ENCODE measurements at places on chromosomes 13 and 19. TPM values are rescaled to one million over a fixed set of nuclear protein-coding genes. Genes with fewer than 3 reads are reported as not detected.

DNA sequence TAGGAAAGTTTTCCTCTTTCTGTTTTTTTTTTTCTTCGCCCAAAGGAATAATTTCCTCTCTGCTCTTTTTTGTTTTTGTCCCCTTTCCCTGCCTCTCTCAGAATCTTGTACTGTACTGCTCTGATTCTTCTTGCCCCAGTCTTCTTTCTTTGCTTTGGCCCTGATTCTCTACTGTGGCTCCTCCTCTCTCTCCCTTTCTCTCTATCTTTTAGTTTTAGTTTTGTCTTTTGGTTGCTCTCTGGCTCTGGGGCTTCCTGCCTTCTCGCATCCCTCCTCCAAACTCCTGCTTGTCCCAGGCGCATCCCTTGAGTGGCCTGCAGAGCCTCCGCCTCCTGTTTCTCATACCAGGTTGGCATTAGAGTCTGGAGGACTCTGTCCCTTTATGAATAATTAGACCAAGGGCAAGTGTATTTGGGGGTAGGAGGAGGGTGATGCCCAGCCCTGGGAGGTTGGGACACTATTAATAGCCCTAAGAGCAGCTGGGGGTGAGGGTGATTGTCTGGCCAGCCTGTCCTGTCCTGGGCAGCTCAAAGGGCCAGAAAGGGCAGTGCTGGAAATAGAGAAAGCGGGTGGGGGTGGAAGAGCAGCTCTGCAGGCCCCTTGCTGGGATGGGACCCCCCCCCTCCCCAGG is 39.1 kb downstream of the LYL1 start:
- H3K27me3 ChIP-seq, result peaks cover 4% of the 10 kb centered on the region
- no peak overlapping the region for H3K4me3 ChIP-seq
- H3K4me1 ChIP-seq, result peaks cover 16% of the 10 kb centered on the region
- no peak overlapping the region for H3K27ac ChIP-seq

DNA sequence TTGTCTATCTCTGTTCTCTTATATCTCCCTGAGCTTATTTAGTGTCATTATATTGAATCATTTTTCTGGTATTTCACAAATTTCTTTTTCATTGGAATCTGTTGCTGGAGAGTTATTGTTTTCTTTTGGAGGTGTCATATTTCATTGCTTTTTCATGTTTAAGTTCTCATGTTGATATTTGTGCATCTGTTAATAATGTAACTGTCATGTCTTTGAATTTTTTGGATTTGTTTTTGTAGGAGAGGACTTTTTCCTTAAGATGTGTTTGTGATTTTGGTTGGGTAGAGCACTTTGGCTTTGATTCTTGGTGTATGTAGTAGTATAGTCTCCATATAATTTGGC is 64.0 kb downstream of the DNAJC3 start:
- H3K4me3 ChIP-seq, result no peak overlapping the region
- H3K27me3 ChIP-seq, result no peaks in the 10 kb centered on the region
- no peaks in the 10 kb centered on the region for H3K36me3 ChIP-seq
- no peak for DNase-seq
- no peak overlapping the region for H3K27ac ChIP-seq

GRCh38 chr13:22081430-22081829 is 410.6 kb downstream of the FGF9 start:
- H3K36me3 ChIP-seq, result no peaks in the 10 kb centered on the region
- no peak overlapping the region for H3K4me3 ChIP-seq
- no peak overlapping the region for H3K27ac ChIP-seq
- no peaks in the 10 kb centered on the region for H3K27me3 ChIP-seq

DNA sequence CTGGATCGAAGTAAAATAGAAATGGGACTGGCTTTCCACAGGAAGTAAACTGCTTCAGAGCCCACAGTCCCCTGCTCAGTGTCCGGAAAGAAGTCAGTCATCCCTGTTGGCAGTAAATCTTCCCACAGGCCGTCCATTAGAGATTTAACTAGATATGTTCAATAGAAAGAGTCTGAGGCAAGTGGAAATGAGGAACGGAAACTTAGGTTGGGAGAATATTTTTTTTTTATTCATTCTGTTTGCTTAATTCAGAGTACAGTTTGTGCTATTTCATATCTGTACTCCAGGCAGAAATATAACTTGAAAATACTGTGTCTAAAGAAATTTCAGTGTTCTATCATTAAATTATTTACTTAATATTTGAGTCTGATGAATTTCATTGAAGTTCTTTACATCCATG is 22.7 kb downstream of the SLC25A15 start:
- H3K27ac ChIP-seq, result no peak overlapping the region
- peaks cover 8% of the 10 kb centered on the region for H3K36me3 ChIP-seq
- H3K27me3 ChIP-seq, result no peaks in the 10 kb centered on the region

- no peak overlapping the region for H3K27ac ChIP-seq
- H3K27me3 ChIP-seq, result peaks cover 5% of the 10 kb centered on the region
- H3K36me3 ChIP-seq, result no peaks in the 10 kb centered on the region
- H3K4me1 ChIP-seq, result no peaks in the 10 kb centered on the region
Measured at GRCh38 chr13:23673354-23673753, 103.1 kb downstream of the TNFRSF19 start.

GRCh38 chr13:111139873-111140561 is 24.9 kb downstream of the ARHGEF7 start:
- H3K27me3 ChIP-seq, result peaks cover 3% of the 10 kb centered on the region
- H3K4me3 ChIP-seq, result no peak overlapping the region
- no peaks in the 10 kb centered on the region for H3K4me1 ChIP-seq
- H3K36me3 ChIP-seq, result no peaks in the 10 kb centered on the region

GRCh38 chr19:49857061-49857837 is 6.3 kb downstream of the PTOV1 start:
- H3K4me1 ChIP-seq, result peaks cover 11% of the 10 kb centered on the region
- H3K36me3 ChIP-seq, result no peaks in the 10 kb centered on the region
- H3K27me3 ChIP-seq, result no peaks in the 10 kb centered on the region
- H3K4me3 ChIP-seq, result no peak overlapping the region

- DNase-seq, result peak; percentile 20
- no peak overlapping the region for H3K4me3 ChIP-seq
- no peaks in the 10 kb centered on the region for H3K36me3 ChIP-seq
- H3K4me1 ChIP-seq, result peaks cover 79% of the 10 kb centered on the region
- no peaks in the 10 kb centered on the region for H3K27me3 ChIP-seq
Measured at GRCh38 chr19:46617601-46618000, 7.3 kb downstream of the PTGIR start.

GRCh38 chr13:97471711-97472110 is 37.7 kb downstream of the RAP2A start:
- H3K36me3 ChIP-seq, result no peaks in the 10 kb centered on the region
- H3K4me3 ChIP-seq, result no peak overlapping the region
- no peak overlapping the region for H3K27ac ChIP-seq
- H3K4me1 ChIP-seq, result no peaks in the 10 kb centered on the region
- DNase-seq, result no peak
- no peaks in the 10 kb centered on the region for H3K27me3 ChIP-seq

Gene ZNF506
- 27.8 TPM for total RNA-seq

Gene ZNF285
- 0.64 TPM for total RNA-seq

- DNase-seq, result no peak
- no peak overlapping the region for H3K4me3 ChIP-seq
- H3K4me1 ChIP-seq, result no peaks in the 10 kb centered on the region
- H3K36me3 ChIP-seq, result no peaks in the 10 kb centered on the region
- no peak overlapping the region for H3K27ac ChIP-seq
Measured at GRCh38 chr13:45915686-45916439, 64.3 kb upstream of the SIAH3 start.

Measured in CD8-positive, alpha-beta memory T cell (primary cell).